ENCODE measurements at places on chromosomes 6 and 20.

DNA sequence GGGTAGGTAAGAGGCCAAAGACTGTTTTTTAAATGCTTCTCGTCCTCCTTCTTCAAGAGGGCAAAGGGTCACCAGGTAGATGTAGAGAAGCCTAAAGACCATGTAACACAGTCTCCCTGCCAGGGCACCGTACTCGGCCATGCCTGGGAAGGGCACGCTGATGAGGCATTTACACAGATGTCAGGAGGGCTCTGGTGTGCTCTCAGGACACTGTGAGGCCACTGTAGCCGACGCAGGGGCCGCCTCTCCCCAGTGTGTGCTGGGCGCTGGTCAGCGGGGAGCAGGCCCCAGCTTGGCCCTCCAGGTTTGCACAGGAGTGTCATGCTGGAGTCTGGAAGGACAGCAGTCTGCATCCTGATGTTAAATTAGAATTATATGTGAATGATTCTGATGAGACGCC is 7.1 kb upstream of the MTG2 start:
- DNase-seq = no peak

- no peak for DNase-seq
These were observed 136.8 kb upstream of the BTBD3 start for GRCh38 chr20:11780765-11781369.

GRCh38 chr6:48553467-48554189 is 442.6 kb upstream of the PTCHD4 start:
- DNase-seq = no peak

- no peak for DNase-seq
These were observed 66.9 kb downstream of the TOX2 start for GRCh38 chr20:43981540-43981939.

DNA sequence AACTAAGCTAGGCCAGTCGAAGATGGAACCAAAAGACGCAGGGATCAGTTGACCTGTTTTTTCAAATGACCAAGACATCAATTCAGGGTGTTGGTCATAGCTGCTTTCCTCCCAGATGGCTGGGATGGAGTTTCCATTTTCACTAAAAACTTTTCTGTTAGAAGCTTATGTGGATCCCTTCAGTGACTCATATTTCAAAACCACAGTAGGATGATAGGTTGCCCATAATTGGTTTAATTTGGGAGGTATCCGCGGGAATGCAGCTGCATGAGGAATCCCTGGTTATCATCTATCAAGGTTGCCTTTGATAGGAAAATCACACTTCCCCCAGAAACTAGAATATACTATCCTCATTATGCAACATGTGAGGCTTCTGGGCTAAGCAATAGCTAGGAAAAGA is 150.9 kb upstream of the MLIP start:
- no peak for DNase-seq

GRCh38 chr6:159890792-159891191 is at the start of gene MAS1:
Gene MAS1, plus strand, starts transcription at chr6:159890988. Its CDS starts 15,968 bp downstream, at chr6:159906956.
- no peak for DNase-seq

DNA sequence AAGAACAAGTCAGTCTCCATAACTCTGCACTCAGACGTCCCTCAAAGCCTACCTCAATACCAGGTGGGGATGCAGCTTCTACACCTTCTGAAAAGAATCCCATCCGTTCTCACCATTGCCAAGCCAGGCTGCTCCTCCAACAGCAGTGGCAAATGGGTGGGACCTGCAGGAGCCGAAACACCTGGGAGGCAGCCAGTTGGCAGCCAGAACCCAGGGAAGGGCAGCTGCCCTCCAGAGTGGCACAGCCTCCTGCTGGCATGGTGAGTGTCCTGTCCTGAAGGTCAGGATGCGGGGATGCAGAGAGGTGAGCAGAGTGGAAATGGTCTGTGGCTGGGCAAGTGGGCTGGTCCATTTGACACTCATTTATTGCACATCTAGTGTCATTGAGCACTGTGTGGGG is 210.6 kb upstream of the CDH4 start:
- no peak for DNase-seq

DNA sequence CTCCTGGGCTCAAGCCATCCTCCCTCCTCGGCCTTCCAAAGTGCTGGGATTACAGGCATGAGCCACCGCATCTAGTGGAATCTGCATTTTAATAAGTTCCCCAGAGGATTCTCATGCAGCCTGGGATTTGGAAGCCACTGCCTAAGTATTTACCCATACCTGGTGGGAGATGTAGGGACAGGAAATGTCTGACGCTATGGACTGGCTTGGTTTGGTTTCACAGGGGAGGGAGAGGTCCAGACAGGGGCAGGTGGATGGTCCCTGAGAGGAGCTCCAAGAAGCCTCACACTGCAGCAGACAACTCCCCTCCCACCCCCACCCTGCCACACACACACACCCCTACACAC is 4.4 kb downstream of the VSTM2L start:
- no peak for DNase-seq

DNA sequence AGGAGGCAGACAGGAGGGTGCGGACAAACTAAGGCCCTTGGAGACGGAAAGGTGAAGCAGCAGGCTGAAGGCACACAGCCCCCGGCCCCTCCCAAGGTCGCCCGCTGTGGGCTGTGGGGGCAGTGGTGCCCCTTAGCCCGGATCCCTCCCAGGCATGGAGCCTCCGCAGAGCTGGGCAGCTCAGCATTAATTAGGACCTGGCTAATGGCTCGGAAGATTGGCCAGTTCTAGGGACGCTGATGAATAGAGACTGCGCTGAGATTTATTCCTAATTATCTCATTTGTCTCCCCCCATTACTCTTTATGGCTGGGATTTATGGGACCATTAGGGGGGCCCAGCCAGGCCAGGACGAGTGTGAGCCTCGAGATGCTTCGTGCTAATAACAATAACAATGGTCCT is 20.4 kb downstream of the MDFI start:
- DNase-seq = no peak

DNA sequence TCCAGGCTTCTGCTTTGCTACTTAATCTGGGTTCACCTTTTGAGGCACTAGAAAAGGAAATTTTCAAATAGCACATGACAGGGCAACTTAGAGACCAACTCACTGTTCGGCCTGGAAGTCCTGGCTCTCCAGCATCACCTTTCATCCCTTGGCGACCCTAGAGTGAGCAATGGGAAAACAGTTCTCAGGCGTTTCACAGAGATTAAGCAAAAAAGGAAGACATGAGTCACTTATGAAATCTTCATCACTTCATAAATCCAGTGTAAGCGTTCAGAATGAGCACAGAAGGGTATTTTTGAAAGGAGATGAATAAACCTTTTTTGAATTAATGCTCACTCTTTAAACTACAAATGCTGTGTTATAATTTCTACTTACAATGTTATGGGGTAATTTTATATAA is 104.0 kb downstream of the COL12A1 start:
- no peak for DNase-seq

DNA sequence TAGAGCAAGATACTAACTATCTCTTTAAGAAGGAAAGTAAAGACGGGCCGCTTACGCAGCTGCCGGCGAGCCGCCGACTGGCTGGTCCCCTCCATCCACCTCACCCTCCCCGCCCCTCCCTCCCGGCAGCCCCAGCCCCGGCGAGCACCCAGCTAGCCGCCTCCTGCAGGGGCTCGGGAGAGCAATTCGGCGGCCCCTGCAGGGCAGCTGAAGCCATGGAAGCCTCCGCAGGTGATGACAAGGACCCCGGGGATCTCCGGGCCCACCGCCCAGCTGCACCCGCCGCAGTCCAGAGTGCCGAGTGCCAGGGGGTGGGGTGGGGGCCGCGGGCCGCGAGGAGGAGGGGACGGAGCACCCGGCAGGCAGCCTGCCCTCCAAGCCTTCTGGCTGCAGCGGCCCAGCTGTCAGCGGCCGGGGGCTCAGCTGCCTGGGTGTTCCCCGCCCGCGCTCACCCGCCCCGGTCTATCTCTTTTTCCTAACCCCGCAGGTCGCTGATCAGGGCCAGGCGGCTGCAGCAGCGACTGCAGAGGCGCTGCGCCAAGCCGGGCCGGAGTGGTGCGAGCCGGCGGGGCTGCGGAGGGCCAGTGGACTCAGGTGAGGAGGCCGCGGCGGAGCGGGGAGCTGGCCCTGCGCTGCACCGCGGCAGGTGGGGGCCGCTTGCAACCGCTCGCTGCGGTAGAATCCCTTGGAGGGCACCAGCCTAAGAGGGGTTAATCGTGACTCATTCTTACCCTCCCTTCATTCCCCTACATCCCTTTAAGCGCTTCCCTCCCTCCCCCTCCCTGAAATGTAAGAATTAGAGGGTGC is at the start of gene SNPH:
Gene SNPH (plus strand): TSS at position 128 of the 807 bp plus-strand sequence. CDS start 29,946 bp downstream, outside the sequence.
- DNase-seq = peak; percentile 50

DNA sequence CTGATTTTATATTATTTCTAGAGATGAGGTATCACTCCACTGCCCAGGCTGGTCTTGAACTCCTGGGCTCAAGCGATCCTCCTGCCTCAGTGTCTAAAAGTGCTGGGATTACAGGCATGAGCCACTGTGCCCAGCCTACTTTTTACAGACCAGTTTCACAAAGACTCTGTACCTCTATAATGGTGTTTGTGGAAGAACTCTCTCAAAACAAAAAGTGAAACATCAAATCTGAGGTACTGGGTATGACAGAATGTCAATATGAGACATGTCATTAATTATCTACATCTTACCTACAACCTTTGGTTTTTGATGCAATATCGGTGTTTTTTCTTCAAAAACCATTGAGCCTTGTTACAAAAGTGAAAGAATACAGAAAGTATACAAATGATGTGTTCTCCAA is 49.4 kb upstream of the MCM9 start:
- no peak for DNase-seq

- no peak for DNase-seq
These were observed 4.7 kb upstream of the GJA1 start for GRCh38 chr6:121430514-121431460.

- no peak for DNase-seq
These were observed 190.8 kb upstream of the BMP2 start for GRCh38 chr20:6576726-6577125.

GRCh38 chr6:75167851-75168250 is 38.0 kb downstream of the COL12A1 start:
- no peak for DNase-seq

DNA sequence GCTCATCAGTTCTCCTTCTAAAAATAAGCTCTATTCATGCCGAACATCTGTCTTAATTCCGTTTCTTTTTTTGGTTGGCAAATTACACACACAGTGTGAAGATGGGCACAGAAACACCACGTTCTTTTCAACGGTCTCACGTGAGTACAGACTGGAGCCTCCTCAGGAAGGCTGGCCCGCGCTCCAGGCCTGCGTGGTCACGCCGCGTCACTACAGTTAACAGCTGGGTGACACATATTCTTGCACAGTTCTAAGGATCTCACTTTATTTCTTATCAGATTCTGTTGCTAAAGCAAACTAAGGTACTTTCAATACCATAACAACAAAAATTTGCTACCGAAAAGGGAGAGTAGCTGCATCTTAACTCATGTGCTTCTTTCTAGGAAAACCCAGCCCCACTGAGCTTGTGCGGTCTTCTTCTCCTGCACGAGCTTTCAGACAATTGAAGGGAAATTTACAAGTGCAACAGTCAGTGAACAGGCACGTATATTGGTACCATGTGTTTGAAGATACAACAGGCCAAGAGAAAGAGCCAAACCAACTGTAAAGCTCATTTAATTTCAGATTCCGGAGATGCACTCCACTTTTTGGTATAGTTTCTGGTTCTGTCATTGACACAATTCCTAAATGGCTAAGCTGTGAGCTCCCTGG is 55.6 kb upstream of the MPC1 start:
- no peak for DNase-seq

GRCh38 chr20:52275181-52275691 is 83.7 kb upstream of the ZFP64 start:
- DNase-seq = no peak

DNA sequence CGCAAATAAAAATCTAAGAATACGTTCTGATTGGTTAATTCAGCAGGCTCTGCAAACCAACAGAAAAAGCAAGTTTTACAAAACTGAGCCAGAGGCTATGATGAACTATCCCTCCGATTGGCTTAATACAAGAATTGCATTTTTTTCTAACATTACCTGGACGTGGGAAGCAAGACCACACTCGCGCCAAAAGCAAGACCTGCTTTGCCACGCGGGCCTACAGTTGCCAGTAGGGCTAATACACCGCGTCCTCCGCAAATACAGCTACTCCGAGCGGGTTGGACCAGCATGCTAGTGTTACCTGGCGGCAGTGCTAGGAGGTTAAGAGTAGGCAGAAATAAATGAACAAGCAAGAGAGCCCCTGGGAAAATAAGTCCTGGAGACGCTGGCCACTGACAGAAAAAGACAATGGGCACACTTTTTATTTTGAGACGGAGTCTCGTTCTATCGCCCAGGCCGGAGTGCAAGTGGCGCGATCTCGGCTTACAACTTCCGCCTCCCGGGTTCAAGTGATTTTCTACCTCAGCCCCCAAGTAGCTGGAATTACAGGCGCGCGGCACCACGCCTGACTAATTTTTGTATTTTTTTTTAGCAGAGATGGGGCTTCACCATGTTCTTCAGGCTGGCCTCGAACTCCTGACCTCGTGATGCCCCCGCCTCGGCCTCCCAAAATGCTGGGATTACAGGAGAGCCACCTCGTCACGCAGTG is 131.9 kb upstream of the BTN3A2 start:
- DNase-seq = no peak

GRCh38 chr6:23089981-23090380 is 520.6 kb downstream of the HDGFL1 start:
- no peak for DNase-seq

- no peak for DNase-seq
These were observed 83.7 kb downstream of the SLC22A3 start for GRCh38 chr6:160431791-160432404.

DNA sequence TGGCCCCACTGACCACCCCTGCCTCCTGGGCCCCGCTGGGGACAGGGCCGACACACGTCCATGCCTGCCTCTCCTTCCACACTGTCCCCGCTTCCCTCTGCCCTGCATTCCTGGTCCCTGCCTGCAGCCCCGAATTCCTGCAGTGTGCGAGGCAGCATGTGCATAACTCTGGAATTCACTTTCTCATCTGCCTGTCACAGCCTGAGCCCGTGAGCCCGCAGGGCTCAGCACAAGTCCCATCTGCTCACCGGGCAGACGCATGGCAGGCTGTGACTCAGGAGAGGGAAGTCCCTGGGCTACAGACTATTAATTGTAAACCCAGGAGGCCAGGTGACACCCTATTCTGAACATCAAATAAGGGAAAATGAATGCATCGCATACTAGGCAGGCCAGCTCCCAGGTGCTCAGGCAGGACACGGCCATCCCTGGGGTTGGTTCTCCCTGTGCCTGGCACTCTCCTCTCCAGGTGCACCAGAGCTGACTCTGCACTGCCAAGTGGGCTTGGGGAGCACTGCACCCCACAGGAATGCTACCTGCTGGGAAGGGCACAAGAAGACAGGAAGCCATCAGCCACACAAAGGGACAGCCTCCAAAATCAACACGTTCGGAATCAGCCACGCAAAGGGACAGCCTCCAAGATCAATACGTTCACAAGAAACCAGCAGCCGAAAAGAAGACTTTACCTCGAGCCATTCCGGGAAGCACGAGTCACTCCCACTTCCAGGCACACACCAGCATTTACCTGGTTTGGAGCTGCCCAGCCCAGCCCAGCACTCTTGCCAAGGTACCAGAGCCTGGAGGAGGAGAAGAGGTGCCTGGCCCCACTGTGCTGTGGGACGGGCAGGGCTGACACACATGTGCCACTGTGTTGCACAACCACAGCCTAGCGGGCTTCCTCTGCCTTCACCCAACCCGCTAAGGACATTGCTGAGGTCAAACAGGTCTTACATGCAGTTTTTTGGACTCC is 65.9 kb downstream of the DLL1 start:
- no peak for DNase-seq

Measured in stimulated activated CD8-positive, alpha-beta memory T cell treated with anti-CD3 and anti-CD28 coated beads, Interleukin-12 subunit alpha, Interleukin-12 subunit beta, amount 100 ng/mL, for 4 hours (primary cell).